CD4-positive, alpha-beta T cell treated with Interferon alpha-2 for 1 hour (primary cell): ENCODE measurements at places on chromosomes 13 and 19.

DNA sequence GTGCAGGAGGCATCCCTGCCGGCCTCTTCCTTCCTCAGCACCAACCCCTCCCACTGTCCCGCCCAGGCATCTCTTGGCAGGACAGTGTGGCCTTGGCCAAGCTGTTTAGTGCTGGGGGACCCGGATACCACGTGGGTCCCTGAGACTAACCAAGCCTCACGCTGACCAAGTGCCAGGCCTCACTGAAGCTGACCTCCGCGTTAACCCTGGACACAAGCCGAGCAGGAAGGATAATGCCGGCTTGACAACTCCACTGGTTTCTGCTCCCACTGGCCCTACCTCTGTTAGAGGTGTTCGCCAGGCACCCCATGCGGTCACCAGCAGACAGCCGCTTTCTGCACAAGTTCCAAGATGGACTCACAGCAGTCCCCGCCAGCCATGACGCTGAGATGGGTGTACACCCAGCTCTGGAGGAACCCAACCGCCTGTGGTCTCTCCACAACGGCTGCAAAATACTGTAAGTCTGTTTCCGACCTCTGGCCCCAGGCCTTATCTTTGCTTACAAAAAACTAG, 12.4 kb downstream of the GRTP1 start:
- DNase-seq, result no peak

DNA sequence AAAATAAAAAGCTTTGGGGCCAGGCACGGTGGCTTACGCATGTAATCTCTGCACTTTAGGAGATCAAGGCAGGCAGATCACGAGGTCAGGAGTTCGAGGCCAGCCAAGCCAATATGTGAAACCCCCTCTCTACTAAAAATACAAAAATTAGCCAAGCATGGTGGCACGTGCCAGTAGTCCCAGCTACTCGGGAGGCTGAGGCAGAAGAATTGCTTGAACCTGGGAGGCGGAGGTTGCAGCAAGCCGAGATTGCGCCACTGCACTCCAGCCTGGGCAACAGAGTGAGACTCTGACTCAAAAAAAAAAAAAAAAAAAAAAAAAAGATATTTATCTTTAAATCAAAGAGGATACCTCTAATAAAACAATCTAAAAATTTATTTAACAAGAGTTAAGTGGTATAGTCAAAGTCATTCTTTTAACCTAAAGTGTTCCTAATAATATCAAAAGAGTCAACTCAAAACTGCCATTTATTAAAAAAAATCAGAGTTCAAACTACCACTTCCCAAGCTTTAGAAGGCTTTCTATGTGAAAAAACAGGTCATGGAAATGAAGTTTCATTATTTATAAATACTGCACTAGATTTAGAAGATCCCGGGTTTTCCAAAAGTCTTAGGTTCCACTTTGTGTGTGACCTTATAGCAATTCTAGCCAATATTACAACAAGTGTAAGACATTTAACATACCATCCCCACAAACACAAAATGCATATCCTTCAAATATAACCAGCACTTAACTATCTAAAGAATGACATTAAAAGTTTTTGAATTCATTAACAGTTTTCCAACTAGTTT, 4.4 kb downstream of the FOXO1 start:
- no peak for DNase-seq

DNA sequence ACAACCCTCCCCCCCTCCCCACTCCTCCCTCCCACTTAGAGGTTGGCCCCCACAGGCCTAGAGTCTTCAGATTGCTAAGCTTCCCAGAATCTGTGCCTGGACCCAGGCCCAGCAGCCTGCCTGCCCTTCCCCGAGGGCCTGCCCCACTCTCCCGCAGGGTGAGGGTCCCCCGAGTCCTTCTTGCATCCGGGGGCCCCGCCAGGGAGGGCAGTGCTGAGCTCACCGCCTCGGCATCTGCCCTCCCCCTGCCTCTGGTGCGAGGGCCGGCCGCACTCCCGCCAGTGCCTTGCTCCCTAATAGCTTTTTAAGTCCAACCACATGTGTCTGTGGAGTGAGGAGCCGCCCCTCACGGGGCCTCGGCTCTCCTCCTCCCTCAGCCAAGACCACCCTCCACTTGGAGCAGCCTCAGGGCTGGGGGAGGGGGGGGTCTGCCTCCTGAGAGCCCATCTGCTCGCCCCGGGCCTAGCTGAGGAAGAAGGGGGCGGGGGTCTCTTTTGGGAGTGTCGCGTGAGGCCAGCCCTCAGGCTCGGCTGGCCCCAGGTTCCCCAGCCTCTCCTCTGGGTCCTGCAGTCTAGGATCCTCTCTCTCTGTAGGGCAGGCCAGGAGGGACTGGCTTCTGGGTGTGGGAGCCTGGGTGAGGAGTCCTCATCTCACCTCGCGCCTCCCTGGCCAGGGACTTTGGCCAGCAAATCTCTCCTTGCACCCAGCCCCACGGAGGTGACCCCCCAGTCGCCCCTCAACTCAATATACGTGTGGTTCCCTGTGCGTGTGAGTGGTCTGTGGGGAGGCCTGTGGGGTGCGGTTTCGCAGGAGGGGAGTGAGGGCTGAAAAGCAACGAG, 47.2 kb downstream of the LYL1 start:
- no peak for DNase-seq

DNA sequence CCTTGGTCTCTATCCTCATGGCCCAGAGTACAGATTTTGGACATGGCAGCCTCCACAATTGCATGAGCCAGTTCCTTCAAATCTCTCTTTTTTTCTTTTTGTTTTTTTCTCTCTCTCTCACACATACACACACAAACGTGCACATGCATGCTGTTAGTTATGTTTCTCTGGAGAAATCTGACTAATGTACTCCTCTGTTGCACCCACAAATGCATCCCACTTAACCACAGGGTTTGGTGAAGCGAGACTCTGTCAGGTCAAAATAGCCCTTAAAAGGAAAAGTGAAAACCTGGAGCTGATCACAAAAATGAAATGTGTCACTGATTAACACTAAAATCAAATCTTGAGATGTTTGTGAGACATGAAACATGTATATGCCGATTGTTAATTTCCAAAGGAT, 374.6 kb upstream of the ARGLU1 start:
- DNase-seq, result no peak

- no peak for DNase-seq
Measured at GRCh38 chr19:33749619-33750175, 47.0 kb upstream of the KCTD15 start.

DNA sequence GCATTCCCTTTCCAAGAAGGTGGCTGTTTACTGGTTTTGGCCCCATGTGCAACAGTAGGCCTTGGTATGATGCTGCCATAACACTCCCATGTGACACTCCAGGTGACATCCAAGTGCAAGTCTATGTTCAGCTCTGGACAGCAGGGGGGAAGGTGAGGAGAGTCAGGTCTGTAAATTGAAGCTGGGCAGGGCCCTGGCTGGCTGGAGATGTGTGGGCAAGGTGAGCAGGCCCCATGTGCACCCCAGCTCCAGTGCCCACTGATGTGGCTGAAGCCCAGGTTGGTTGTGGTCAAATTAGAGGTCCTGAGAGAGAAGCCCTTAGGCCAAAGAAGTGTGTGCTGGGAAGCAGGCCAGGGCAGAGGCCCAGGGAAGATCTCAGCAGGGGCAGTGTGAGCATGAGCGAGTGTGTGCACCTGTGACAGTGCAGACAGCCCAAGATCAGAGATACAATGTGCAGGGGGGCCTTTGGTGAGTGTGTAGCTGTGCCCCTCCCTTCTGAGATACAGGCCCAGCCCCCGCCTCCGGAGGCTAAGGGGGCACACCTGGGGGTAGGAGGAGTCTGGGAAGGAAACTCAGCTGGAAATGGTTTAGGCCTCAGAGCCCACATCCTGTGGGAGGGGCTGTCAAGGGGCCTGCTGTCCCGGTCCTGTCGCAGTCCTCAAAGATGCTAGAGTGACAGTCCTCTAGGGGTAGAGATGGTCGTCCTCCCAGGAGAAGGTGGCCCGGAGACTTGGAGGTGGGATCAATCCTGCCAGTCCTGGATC, 18.6 kb downstream of the DEDD2 start:
- peak; percentile 87 for DNase-seq

GRCh38 chr19:46714444-46715106, 2.3 kb downstream of the PRKD2 start:
- DNase-seq, result peak; percentile 90

DNA sequence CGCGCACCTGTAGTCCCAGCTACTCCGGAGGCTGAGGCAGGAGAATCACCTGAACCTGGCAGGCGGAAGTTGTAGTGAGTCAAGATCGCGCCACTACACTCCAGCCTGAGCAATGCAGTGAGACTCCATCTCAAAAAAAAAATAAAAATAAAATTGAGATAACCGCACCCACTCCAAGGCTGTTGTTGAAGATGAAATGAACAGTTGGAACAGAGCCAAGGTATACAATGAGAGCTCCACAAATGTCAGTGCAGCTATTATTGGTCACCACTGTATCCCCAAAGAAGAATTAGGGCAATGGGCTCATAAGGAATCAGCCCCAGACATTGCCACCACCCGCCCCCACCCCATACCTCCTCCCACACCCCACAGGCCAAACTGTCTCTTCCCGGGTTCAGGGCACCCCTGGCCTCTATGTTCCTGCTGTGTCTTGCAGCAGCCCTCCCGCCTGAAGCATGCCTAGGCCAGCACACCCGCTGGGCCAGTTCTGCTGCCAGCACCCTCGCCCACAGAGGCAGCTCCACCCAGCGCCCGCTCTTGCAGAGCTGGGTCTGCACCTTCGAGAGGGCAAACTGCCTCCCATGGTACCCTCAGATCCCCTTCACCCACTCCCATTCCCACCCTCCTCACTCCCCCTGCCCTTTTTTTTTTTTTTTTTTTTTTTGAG, 3.5 kb upstream of the S1PR5 start:
- DNase-seq, result no peak

DNA sequence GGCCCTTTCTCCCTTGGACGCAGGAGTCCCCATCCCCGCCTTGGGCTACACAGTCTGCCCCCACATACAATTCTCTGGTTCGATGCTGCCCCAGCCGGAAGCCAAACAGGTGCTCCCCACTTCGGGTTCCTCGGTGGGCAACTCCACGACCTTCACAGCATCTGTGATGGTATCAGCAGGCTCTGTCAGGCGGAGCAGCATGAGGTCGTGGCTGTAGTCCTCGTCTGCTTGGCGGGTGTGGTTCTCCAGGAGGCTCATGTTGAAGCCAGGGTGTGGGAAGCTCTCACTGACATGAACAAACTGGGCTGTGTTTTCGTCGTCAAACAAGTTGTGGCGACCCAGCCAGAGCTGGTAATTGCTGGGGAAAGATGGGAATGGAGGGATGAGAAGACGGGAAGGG, 3.5 kb downstream of the KLK1 start:
- DNase-seq, result no peak

GRCh38 chr13:38951525-38952313, 38.9 kb downstream of the STOML3 start:
- DNase-seq, result no peak

DNA sequence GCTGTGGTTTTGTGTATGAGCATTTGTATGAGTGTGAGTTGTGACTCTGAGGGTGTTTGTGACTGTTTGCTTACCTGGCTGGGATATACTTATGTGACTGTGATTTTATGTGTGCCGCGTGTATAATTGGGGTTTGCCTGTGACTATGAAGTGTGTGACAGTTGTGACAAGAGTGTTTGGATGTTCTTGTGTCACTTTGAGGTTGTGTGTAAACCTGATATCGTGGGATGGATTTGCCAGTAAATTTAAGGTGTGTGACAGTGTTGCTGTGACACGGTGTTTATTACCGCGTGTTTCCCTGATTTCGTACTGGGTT, 442 bp downstream of the ZNF420 start:
- DNase-seq, result no peak

GRCh38 chr13:113046883-113047244, 58.7 kb upstream of the F7 start:
- no peak for DNase-seq

- peak; percentile 29 for DNase-seq
Measured at GRCh38 chr19:14507704-14508542, 10.3 kb downstream of the DNAJB1 start.

DNA sequence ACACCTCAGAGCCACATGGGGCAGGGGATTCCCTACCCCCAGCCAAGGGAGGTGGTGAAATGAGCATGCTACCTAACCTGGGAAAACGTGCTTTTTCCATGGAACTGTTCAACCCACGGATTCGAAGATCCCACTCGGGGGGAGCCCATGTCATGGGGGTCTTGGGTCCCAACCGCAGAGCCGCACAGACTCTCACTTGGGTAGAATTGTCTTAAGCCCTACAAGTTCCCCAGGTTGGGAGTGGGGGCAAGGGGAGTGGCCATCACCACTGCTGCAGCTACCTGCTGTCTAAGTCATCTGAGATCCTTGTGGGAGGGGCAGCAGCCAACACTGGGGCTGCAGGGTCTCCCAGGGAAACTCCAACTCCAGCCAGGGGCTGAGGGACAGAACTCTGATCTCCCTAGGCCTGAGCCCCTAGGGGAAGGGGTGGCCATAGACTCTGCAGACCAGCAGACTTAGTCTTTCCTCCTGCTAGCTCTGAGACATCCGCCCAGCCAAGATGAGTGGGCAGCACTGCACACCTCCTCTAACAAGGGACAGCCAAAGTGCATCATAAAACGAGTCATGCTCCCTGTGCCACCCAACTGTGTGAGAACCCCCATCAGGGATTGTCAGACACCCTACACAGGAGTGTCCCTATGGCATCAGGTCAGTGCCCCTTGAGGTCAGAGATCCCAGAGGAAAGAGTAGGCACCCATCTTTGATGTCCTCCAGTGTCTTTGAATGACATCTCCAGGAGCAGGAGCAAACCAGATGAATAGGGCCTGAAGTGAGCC, 610.4 kb upstream of the SLITRK6 start:
- no peak for DNase-seq

GRCh38 chr19:38527466-38528136, 90.2 kb downstream of the MAP4K1 start:
- DNase-seq, result peak; percentile 50

DNA sequence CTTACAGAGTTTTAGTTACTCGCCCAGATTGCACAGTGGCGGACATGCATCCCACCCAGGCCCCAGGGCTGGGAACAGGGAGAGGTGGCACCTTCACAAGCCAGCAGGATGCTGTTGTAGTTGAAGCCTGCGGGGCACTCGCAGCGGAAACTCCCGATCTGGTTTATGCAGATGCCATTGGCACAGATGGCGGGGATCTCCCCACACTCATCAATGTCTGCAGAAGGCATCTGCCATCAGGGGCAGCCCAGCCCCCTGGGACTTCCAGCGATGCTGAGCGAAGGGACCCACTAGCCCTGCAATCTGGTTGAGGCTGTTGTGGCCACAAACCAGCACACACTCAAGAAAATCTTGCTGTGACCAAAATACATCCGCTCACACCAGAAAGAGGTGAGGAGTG, 44.6 kb downstream of the CCL25 start:
- no peak for DNase-seq

DNA sequence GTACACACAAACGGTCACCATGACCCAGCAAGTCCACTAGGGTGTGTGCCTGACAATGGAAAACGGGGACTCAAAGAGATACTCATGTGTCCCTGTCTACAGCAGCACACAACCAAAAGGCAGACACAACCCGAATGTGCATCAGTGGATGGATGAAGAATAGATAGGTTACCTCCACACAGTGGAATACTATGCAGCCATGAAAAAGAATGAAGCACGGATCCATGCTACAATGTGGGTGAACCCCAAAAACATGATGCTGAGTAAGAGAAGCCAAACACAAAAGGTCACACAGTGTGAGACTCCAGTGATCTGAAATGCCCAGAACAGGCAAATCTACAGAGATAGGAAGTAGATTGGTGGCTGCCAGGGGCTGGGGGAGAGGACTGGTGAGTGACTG, 9.0 kb downstream of the CERS1 start:
- no peak for DNase-seq
